ENCODE measurements at places on chromosomes 16 and 17.

DNA sequence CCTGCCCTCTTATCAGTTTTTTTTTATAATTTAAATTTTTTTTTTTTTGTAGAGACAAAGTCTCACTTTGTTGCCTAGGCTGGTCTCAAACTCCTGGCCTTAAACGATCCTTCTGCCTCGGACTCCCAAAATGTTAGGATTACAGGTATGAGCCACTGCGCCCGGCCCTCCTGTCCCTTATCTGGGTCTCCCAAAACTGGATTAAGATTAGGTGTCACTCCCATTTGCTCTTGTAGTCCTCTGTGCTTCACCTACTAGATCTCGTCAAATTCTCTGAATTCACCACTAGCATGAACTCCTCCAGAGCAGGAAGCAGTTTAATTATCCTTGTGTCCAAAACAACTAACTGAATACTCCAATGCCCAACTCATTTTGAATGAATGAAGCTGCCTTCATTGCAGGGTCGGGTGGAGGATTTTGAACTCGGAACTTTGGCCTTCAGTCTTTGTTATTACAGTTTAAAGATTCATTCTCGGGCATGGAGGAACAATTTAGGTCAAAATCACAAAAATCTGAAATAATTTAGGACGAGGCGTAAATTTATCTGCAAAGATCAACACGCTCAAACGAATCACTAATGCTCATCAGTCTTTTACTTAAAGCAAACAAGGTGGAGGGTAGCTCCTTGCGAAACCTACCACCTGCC lies 802 bp upstream of the ATXN2L start:
- no peak for DNase-seq

GRCh38 chr16:88130681-88131080 lies 179.4 kb downstream of the BANP start:
- DNase-seq = no peak

GRCh38 chr17:82112181-82112913 lies 14.3 kb upstream of the FASN start:
- no peak for DNase-seq

GRCh38 chr17:59347975-59348391 lies 16.5 kb downstream of the YPEL2 start:
- DNase-seq = no peak

DNA sequence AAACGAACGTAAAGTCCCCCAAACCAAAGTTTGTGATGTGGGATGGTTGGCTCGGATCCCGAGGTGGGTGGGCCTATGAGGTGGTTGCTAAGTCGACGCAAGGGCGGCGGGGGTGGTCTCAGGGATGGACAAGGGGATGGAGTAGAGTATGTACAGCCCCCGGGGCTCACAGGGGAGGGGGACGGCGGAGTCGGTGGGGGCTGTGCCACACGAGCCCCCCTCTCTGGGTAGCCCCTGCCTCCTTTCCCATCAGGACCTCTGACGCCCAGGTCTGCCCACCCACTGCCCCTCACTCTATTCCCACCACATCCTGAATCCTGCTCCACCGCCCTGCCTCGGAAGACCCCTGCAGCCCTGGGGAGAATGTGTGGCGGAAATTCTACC lies 15.2 kb downstream of the IL34 start:
- no peak for DNase-seq

DNA sequence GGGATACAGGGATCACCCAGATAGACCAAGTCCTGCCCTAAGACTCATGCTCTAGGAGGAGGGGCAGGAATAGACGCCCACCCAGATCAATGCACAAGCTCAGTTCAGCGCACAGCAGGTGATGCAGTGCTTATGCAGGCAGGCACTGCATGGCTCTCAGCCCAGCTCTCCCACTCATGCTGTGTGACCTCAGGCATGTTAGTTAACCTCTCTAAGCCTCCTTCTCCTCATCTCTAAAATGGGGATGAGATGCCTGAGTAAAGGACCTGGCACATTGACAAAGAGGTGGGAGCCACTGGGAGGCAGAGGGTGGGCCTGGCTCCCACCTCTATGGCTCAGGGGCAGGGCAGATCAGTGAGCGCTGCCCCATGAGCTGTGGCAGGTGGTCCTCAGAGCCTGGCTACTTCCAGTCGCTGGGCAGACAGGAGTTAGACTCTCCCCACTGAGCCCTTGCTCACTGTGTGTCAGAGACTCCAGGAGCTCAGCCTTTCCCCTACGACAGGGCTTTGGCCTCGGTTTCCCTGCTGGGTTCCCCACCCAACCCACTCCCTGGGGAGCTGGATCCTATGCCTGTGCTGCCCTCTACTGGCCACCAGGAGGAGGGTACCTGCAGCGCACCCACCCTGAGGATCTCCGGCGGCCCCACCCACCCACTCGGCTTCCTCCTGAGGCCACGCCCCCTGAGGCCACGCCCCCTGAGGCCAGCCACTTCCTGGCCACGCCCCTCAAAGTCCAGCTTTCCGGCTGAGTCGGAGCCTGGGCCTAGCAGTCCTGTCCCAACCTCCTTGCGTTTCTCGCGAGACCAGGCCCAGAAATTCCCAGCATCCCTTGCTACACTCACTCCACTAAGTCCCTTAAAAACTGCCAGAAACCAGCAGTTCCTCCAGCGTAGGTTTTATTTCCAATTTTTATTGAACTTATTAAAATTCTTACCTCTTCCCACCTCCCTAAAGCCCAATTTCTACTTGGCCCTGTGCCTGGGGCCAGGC lies 196.1 kb downstream of the GSG1L start:
- no peak for DNase-seq

- DNase-seq = no peak
Observed at GRCh38 chr16:72902206-72902605, 145.7 kb downstream of the ZFHX3 start.

GRCh38 chr16:58497468-58497867 lies 2.5 kb upstream of the NDRG4 start:
- no peak for DNase-seq

GRCh38 chr17:59712862-59713261 lies 5.4 kb downstream of the VMP1 start:
- no peak for DNase-seq

- DNase-seq = no peak
Observed at GRCh38 chr16:65867276-65867960, 499.1 kb upstream of the CDH5 start.

GRCh38 chr16:72131036-72131435 lies 37.4 kb downstream of the DHX38 start:
- DNase-seq = no peak

DNA sequence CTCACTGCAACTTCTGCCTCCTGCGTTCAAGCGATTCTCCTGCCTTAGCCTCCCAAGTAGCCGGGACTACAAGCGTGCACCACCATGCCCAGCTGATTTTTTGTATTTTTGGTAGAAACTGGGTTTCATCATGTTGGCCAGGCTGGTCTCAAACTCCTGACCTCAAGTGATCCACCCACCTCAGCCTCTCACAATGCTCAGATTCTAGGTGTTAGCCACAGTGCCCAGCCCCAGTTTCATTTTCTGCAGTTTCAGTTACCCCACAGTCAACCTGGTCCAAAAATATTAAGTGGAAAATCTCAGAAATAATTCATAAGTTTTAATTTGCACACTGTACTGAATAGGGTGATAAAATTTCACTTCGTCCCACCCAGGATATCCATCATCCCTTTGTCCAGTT lies 28.7 kb downstream of the KNOP1 start:
- no peak for DNase-seq

- no peak for DNase-seq
Observed at GRCh38 chr16:35339337-35339736, 1879.9 kb downstream of the TP53TG3F start.

GRCh38 chr16:9817586-9817985 lies 364.6 kb downstream of the GRIN2A start:
- no peak for DNase-seq

DNA sequence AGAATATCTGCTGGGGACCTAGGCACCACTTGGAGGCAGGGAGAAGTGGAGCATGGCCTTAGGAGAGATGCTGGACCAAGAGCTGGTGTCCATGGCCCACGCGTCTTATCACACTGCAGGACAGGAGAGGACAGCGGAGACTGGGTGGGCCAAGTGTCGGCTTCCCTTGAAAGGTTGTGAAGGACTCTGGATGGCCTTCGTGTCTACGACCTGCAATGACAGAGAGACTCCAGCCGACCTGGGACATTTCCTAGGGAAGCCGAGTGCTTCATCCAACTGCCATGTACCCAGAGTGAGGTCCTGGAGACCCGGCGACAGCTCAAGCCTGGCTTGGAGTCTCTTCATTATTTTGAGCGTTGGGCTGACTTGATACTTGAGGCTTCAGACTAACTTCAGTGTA lies 20.5 kb downstream of the C1QTNF1 start:
- DNase-seq = no peak

- DNase-seq = no peak
Observed at GRCh38 chr17:77804796-77805426, 153.6 kb upstream of the TNRC6C start.

- no peak for DNase-seq
Observed at GRCh38 chr16:12874186-12874585, 27.2 kb upstream of the SHISA9 start.

DNA sequence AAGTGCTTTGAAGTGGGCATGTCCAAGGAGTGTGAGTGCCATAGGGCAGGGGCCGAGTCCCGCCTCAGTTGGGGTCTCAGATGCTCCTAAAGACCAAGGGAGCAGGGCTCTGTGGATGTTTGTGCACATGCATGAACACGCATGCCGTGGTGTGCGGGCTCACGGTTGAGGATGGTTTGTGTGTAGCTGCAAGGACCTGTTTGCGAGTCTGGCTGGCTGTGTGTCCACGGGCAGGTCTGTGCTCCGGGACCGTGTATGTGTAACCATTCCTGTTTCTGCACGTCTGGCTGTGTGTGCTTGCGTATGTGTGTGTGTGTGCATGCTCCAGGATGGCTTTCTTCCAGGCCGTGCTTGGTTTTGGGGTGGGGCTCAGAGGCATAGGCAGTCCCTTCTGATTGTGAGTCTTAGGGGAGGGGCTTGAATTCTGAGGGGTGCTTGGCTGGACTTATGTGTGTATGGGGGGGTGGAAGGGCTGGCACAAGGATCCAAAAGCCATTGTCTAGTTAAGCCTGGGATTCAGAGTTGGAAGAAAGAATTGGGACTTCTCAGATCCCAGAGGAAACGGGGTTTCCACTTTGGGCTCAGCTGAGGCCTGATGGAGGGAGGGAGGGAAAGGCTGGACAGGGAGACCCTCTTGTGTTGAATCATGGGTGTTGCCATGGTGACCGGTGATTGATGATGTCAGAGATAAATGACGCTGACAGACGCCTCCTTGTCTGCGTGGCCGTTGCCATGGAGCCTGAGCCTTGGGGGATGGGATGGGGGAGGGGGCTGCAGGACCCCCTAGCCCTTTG lies 14.4 kb downstream of the GJD3 start:
- DNase-seq = no peak

DNA sequence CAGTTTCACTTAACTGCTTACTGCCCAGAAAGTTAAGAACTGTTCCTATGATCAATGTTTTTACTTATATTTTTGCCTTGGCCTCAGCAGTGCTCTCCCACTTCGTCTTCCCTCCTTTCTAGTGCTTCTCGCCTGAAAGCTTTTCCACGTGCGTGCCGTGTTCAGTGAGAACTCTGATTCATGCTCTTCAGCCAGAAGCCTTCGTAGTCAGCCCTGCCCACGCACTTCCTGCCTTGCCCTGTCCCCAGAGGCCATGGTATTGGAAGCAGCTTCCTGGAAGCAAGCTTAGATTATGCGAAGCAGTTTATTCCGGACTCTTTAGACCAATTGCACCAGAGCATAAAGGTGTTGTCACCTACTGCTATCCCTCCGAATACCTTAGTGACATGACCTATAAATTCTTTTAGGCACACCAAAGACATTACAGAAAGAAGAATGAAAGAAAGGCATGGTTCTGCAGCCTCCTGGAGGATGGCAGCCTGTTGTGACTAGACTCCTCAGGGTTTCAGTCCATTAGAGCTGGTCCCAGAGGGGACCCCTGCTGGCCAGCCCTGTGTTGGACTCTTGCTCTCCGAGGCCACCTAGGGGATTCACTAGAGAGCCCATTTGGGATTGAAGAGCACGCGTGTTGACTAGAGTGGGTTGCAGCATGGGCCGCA lies 105.2 kb downstream of the RPTOR start:
- DNase-seq = peak; percentile 50

- no peak for DNase-seq
Observed at GRCh38 chr17:69232650-69233049, 4.0 kb upstream of the ABCA10 start.

GRCh38 chr16:88195269-88195705 lies 187.5 kb upstream of the ZNF469 start:
- no peak for DNase-seq

DNA sequence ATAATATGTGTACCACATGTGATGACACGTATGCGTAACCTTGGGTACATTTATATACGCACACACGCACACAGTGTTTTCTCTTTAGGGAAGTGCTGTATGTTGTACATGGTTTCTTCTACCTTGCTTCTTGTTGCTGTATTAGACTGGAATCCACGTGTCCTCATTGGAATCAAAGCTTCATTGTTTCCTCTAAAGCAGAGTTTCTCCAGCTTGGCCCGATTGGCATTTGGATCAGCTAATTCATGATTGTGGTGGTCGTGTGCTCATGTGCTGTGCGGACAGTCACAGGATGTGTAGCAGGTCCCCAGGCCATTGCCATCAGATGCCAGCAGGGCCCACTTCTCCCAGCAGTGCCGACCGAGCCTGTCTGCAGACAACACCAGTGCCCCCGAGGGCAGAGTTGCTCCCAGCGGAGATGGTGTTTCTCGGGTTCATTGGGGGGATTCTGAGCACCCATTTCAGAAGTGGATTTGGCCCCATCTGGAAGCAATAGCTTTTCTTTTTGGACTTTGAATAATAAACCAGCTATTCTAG lies 148.4 kb downstream of the RPTOR start:
- DNase-seq = no peak

DNA sequence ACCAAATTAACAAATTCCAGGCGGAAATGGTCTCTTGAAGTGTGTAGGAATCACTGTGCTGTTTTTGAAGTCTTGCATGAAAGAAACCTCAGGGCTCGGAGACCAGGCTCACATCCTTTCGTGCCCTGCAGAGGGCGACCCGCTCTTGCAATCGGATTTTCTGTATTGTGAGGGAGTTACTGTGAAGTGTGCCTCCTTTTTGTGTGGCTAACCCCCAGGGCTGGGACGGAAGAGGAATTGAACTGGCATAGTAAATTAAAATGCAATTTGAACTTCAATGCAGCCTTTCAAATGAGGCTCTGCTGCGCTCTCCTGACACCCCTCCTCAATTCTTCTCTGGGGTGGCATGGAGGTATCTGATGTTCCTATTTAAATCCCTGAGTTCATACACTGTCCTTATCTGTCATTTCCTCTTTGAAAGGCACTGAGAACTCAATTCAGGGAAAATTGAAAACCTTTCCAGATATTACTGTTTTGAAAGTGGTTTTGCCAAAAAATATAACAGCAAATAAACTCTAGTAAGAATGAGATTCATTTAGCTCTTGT lies 51.5 kb upstream of the MGAT5B start:
- peak; percentile 16 for DNase-seq

All from stimulated activated CD8-positive, alpha-beta memory T cell treated with anti-CD3 and anti-CD28 coated beads, Interleukin-12 subunit alpha, Interleukin-12 subunit beta, amount 100 ng/mL, for 4 hours (primary cell).